ENCODE measurements at places on chromosomes 11 and 22. TPM values are rescaled to one million over a fixed set of nuclear protein-coding genes. Genes with fewer than 3 reads are reported as not detected.

Gene OR51I1
- total RNA-seq: not detected

Gene BTG4
- not detected for total RNA-seq

Gene DCHS1
- 13.2 TPM for total RNA-seq

Gene C11orf65
- total RNA-seq: 0.64 TPM

Gene ARAP1
- 62.5 TPM for total RNA-seq

Gene MIOX
- total RNA-seq: not detected

Data from right cardiac atrium (tissue), 5 donors.